ENCODE measurements at places on chromosomes 11 and 22. TPM values are rescaled to one million over a fixed set of nuclear protein-coding genes. Genes with fewer than 3 reads are reported as not detected.

DNA sequence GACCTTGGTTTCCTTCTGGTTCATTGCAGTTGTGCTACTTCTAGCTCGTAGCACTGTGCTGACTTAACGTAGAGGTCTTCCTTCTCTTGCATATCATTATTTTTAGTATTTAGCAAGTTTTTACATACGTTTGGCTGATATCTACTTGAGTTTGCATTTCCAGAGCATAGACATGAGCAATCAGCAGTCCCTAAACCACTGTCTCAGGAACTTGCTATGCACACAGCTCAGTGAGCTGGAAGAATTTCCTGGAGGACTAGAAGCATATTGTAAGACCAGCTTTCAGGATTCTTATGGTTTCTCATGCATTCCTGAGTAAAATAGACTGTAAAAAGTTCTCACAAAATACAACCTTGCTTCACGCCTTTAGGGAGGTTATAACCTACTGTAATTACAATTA, 226.7 kb upstream of the PDGFD start:
- no peak for DNase-seq
- H3K27ac ChIP-seq: no peak overlapping the region
- H3K36me3 ChIP-seq: no peaks in the 10 kb centered on the region
- no peaks in the 10 kb centered on the region for H3K27me3 ChIP-seq

GRCh38 chr11:9893474-9893873, 229.6 kb downstream of the SWAP70 start:
- peaks cover 7% of the 10 kb centered on the region for H3K4me1 ChIP-seq
- no peak overlapping the region for H3K27ac ChIP-seq
- no peaks in the 10 kb centered on the region for H3K36me3 ChIP-seq
- DNase-seq: no peak
- no peaks in the 10 kb centered on the region for H3K27me3 ChIP-seq

GRCh38 chr22:29108137-29108536, 35.3 kb downstream of the KREMEN1 start:
- no peak overlapping the region for H3K4me3 ChIP-seq
- no peak for DNase-seq
- H3K4me1 ChIP-seq: no peaks in the 10 kb centered on the region
- no peaks in the 10 kb centered on the region for H3K36me3 ChIP-seq

DNA sequence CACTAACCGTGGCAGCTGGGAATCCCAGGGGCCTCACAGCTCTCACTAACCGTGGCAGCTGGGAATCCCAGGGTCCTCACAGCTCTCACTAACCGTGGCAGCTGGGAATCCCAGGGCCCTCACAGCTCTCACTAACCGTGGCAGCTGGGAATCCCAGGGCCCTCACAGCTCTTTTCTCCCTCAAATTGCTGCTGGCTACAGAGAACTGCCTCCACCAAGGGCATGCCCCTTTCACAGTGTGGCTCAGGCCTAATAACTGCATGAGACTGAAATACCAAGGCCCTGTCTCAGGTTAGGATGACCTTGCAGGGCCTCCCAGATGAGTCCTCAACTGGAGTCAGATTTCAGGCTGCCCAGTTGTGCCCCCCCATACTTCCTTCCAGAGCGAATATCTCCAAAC, 35.1 kb upstream of the GGTLC2 start:
- H3K27me3 ChIP-seq: peaks cover 5% of the 10 kb centered on the region
- no peak overlapping the region for H3K27ac ChIP-seq
- H3K4me3 ChIP-seq: no peak overlapping the region
- no peak for DNase-seq
- H3K4me1 ChIP-seq: no peaks in the 10 kb centered on the region

DNA sequence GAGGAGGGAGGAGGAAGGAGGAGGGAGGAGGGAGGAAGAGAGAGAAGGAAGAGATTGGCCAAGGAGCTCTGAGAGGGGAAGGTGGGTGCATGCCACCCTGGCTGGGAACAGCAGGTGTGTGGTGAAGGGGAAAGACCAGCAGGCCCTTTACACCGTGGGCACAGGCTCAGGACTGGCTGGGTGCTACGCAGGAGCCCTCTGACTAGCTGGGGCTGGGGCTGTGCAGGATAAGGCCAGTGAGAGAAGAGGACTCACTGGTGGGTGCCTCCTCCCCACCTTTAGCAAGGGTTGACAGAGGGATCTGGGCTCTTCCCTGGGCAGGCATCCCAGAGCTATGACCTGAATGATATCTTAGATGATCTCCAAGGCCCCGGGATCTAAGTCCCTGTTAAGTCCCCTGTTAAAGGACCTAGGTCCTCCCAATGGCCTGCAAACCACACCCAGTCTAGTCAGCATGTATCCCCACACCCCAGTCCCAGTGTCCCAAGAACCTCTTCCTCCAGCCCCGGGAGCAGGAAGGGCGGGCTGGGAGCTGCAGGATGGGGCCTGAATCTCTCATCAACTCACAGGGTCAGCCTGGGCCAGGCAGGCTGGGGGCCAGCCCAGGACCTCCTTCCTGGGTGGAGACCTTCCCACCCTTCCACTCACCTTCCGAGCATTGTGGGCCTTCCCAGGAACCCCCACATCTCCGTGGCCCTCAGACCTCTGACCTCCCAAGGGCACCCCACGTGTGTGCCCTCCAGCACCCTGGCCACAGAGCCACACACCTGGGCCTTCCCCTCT, 55.4 kb downstream of the CDKN1C start:
- peaks cover 6% of the 10 kb centered on the region for H3K36me3 ChIP-seq
- H3K4me3 ChIP-seq: no peak overlapping the region
- H3K27ac ChIP-seq: no peak overlapping the region
- no peaks in the 10 kb centered on the region for H3K4me1 ChIP-seq

- no peak for DNase-seq
- peaks cover 3% of the 10 kb centered on the region for H3K4me1 ChIP-seq
- H3K36me3 ChIP-seq: no peaks in the 10 kb centered on the region
These were observed 308.9 kb downstream of the MN1 start for GRCh38 chr22:27492566-27493201.

GRCh38 chr11:12174128-12174476, 63.7 kb downstream of the MICAL2 start:
- H3K4me3 ChIP-seq: no peak overlapping the region
- DNase-seq: no peak

GRCh38 chr11:44400431-44400830, 90.5 kb upstream of the ALX4 start:
- no peak overlapping the region for H3K4me3 ChIP-seq
- H3K4me1 ChIP-seq: peaks cover 2% of the 10 kb centered on the region
- H3K36me3 ChIP-seq: no peaks in the 10 kb centered on the region
- peaks cover 2% of the 10 kb centered on the region for H3K27me3 ChIP-seq
- no peak for DNase-seq
- no peak overlapping the region for H3K27ac ChIP-seq

DNA sequence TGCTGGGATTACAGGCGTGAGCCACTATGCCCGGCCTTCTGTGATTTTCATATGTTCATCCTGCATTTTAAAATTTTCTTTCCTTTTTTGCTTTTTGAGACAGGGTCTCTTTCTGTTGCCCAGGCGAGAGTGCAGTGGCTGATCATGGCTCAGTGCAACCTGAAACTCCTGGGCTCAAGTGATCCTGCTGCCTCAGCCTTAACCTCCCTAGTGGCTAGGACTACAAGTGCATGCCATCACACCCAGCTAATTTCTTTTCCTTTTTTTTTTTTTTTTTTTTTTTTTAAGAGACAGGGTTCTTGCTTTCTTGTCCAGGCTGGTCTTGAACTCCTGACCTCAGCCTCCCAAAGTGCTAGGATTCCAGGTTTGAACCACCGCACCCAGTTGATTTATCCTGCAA, 54.1 kb upstream of the WT1 start:
- H3K36me3 ChIP-seq: no peaks in the 10 kb centered on the region
- H3K4me3 ChIP-seq: no peak overlapping the region
- H3K27me3 ChIP-seq: peaks cover 2% of the 10 kb centered on the region
- H3K4me1 ChIP-seq: no peaks in the 10 kb centered on the region

GRCh38 chr11:126496576-126497337, 141.3 kb downstream of the ST3GAL4 start:
- no peak for DNase-seq
- H3K27me3 ChIP-seq: peaks cover 11% of the 10 kb centered on the region
- H3K27ac ChIP-seq: no peak overlapping the region

GRCh38 chr22:22754961-22755777, 110.8 kb downstream of the GGTLC2 start:
- no peak overlapping the region for H3K27ac ChIP-seq
- H3K4me3 ChIP-seq: no peak overlapping the region
- DNase-seq: no peak
- H3K27me3 ChIP-seq: no peaks in the 10 kb centered on the region
- H3K36me3 ChIP-seq: no peaks in the 10 kb centered on the region

DNA sequence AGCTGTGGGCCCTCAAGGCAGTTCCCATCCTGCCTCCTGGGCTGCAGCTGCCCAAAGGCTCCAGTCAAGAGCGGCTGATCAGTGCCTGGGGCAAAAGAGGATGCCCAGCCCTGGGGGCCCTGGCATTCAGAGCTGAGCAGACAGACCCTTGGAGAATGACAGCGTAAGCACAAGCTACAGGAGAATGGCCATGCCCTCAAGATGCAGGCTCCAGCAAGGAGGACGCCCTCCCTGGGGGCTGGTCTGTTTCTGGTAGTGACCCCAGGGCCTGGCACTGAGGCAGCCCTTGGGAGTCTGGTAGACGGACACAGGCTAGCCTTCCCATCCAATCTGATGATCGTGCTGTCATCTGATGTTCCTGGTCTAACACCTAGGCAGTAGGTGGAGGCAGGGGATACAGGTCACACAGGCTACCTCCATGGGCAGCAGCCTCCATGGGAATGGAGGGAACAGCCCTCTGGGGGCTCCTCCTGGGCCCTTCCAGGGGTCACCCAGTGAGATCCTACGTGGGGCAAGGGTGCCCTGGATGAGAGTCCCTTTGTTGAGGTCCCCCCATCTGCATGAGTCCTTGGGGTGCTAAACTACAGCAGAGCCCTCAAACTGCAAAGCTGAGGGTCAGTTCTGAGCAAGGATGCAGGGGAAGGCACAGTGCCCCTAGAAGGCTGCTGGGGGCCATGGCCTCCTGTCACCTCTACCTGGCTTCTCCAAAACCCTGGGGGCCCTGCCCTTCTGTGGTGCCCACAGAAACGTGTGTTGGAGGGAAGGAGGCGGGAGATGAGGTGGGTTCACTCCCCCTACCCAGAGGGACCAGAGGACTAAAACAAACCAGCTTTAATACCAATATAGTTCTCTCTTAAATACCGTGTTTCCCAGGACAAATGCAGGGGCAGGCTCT, 10.2 kb upstream of the SF1 start:
- no peak overlapping the region for H3K4me3 ChIP-seq
- peaks cover 25% of the 10 kb centered on the region for H3K36me3 ChIP-seq
- H3K27me3 ChIP-seq: no peaks in the 10 kb centered on the region
- no peak for DNase-seq
- H3K4me1 ChIP-seq: peaks cover 10% of the 10 kb centered on the region

- H3K4me3 ChIP-seq: no peak overlapping the region
- no peak for DNase-seq
- H3K36me3 ChIP-seq: no peaks in the 10 kb centered on the region
- H3K27me3 ChIP-seq: no peaks in the 10 kb centered on the region
- no peak overlapping the region for H3K27ac ChIP-seq
These were observed 68.5 kb upstream of the LMO1 start for GRCh38 chr11:8332196-8332595.

DNA sequence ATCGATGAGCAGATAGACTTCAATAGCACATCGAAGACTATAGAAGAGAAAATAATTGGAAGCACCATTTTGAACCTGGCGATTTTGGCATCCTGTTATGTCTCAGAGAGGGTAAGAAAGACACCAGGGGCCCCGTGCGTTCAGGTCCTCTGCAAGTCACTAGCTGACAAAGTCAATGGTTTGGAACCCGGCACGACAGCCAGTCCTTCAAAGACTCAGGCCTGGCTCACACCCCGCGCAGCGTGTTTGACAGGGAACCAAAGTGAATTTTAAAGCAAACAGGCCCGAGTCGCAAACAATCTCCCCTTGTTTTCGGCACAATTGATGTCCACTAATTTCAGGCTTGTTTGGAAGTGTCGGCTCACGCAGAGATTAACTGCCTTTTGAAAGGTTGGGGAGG, 716.6 kb downstream of the BRD1 start:
- no peak overlapping the region for H3K27ac ChIP-seq
- no peak for DNase-seq
- no peaks in the 10 kb centered on the region for H3K36me3 ChIP-seq
- H3K27me3 ChIP-seq: no peaks in the 10 kb centered on the region
- H3K4me3 ChIP-seq: no peak overlapping the region

GRCh38 chr11:70312401-70313357, 42.2 kb downstream of the PPFIA1 start:
- H3K27me3 ChIP-seq: no peaks in the 10 kb centered on the region
- DNase-seq: no peak
- no peak overlapping the region for H3K27ac ChIP-seq
- H3K4me3 ChIP-seq: no peak overlapping the region

- peaks cover 10% of the 10 kb centered on the region for H3K27me3 ChIP-seq
- DNase-seq: no peak
- H3K4me1 ChIP-seq: no peaks in the 10 kb centered on the region
- H3K36me3 ChIP-seq: no peaks in the 10 kb centered on the region
- H3K27ac ChIP-seq: no peak overlapping the region
These were observed 422.4 kb downstream of the TENM4 start for GRCh38 chr11:79018371-79018849.

GRCh38 chr11:118892514-118892913, 8.8 kb downstream of the CXCR5 start:
- no peaks in the 10 kb centered on the region for H3K27me3 ChIP-seq
- peaks cover 20% of the 10 kb centered on the region for H3K36me3 ChIP-seq
- H3K27ac ChIP-seq: peak overlapping the region; percentile 91

DNA sequence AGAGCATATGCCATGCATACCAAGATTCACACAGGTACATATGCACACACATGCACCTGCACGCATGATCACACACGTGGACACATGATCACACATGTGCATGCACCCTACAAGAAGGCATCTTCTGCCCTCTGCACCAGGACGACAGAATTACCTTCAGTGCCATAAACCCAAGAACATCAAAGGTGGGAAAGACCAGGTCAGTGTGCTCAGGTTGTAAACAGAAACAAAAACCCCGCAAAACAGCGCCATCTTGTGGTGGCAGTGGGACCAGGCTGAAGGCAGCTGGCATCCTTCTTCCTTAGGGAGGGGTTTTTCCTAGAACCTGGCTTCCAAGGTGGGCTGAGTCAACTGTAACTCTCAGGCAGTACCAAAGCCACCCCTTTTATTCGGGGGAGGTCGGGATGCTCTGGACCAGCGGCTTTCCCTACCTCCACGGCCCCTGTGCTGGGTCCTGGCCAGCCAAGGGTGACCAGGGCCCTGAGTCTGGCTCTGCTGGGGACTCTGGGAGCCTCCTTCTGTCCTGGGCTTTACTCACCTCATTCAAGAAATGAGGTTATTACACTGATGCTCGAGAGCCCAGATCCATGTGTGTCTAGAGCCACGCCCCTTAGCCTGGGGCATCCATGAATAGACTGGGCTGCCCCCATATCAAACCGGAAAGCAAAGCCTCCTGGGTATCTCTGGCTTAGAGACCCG, 69.4 kb upstream of the FGF3 start:
- peaks cover 11% of the 10 kb centered on the region for H3K27me3 ChIP-seq
- H3K36me3 ChIP-seq: no peaks in the 10 kb centered on the region
- DNase-seq: peak; percentile 75
- H3K4me3 ChIP-seq: no peak overlapping the region
- no peak overlapping the region for H3K27ac ChIP-seq

VWCE gene
- 1.6 TPM for total RNA-seq

SSTR3 gene
- total RNA-seq: 10.1 TPM

TENM4 gene
- total RNA-seq: not detected

MDK gene
- 8.2 TPM for total RNA-seq

IRAG1 gene
- not detected for total RNA-seq

SHISA8 gene
- total RNA-seq: not detected

CDC42BPG gene
- total RNA-seq: 1.3 TPM

MMP7 gene
- total RNA-seq: not detected

KLHL35 gene
- total RNA-seq: 0.50 TPM

AP5B1 gene
- total RNA-seq: 17.4 TPM

ZC3H7B gene
- 48.9 TPM for total RNA-seq
